ENCODE measurements at places on chromosomes 3 and 15. TPM values are rescaled to one million over a fixed set of nuclear protein-coding genes. Genes with fewer than 3 reads are reported as not detected.

The GNAT1 gene
- total RNA-seq: not detected

- DNase-seq: no peak
Observed at GRCh38 chr3:4597208-4597985, 104.2 kb downstream of the ITPR1 start.

DNA sequence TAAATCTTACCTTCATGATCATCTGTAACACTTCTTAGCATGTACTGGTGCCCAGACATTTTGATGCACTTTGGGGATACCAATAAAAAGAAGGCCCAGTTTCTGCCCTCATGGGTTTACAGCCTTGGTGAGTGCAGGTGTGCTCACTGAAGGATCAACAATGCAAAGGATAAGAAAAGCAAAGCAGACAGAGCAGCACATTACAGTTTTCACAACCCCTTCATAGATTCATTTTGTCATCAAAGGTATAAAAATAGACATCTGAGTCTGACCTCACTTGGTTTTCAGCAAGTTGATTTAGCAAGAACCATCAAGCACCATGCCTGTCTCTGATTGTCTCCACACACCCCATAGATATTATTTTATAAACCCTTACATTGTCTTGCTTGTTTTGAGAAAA, 77.6 kb downstream of the BFSP2 start:
- no peak for DNase-seq

DNA sequence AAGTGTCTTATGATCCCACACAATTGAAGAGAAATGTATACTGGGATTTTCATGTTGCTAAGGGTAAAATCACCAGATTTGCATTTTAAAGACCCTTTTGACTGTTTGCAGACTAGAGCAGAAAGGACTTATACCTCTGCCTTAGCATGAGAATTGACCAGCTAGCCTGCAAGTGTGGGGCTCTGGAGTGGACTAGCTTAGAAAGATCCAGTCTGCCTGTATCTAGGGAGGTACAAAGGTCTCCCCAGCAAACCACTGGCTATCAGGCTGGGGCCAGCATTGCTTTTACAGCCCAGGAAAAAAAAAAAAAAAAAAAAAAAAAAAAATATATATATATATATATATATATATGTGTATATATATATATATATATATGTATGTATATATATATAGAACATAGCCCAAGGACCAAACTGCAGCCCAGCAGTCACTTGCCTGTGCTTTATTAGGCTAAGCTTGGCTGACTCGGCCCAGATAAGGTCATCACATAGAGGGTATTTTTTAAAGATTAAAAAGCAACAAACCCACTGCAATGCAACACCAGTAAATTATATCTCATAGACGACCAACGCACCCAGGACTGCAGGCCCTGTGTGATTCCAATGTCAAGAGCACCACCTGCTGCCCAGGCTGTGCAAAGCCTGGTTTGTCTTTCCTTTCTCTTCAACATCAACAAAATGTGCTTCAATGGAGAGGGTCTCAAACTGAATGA, 63.7 kb downstream of the DCLK3 start:
- peak; percentile 59 for DNase-seq

GRCh38 chr3:17158941-17159682, 274.4 kb downstream of the PLCL2 start:
- no peak for DNase-seq

The ABCC5 gene
- 49.6 TPM for total RNA-seq

DNA sequence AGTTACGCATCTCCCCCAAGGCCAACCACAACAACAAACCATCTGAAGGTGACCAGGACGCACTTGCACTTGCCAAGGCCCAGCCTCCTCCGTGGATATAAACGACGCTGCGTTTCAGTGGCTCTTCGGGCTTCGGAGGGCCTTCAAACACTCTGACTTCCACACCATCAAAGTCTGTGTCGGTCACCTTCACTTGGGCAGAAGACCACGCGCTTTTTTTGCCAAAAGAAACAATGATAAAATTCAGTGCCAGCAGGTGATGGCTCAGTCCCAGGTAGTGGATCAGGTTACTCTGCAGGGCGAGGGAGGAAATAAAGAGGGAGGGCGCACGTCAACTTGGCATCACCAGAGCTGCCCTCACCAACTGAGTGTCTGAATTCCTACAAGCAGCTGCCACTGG, 63.0 kb downstream of the NCEH1 start:
- DNase-seq: no peak

GRCh38 chr3:34676436-34676835, 878.0 kb downstream of the PDCD6IP start:
- DNase-seq: no peak

GRCh38 chr3:188855675-188856074, 316.1 kb upstream of the TPRG1 start:
- no peak for DNase-seq

The TOMM70 gene
- 30.8 TPM for total RNA-seq

DNA sequence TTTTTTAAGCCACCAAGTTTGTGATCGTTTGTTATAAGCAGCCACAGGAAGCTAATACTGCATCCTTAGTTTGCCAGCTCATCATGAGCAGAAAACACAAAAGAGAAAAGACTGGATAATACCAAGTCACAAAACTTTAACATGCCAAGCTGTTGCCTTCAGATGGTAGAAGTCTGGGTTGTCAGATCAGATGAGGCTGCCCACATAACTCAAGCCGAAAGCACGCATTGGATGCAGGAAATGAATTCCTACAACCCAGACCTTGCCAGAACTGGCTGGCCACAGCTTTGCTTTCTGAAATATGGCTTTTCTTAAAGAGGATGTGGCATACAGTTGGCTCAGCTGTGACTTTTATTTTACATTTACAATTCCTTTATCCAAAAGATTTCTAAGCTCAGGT, 118.3 kb upstream of the NEO1 start:
- DNase-seq: no peak

- DNase-seq: no peak
Observed at GRCh38 chr15:101391431-101391830, 96.4 kb upstream of the SNRPA1 start.

Measured in aorta (tissue), 5 donors.